ENCODE measurements at places on chromosomes 1 and 21.

DNA sequence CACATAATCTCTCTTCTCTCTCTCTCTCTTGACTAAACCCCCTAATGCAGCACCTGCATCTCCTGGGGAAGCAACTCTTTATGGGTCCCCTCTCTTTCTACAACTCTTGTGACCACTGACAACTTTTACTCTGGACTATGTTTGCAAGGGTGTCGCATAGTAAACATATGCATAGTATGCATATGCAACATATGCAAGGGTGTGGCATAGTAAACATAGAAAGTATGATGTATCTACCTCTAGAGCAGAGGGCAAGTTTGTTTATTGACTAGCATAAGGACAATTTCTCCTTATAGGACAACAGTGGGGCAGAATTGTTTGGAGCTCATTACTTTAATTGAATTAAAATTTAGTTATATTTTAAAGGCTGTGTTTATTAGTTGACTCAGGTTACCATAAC is 462.5 kb downstream of the AMY1C start:
- DNase-seq = no peak

GRCh38 chr21:33767236-33767635 is 124.9 kb downstream of the ITSN1 start:
- DNase-seq = no peak

DNA sequence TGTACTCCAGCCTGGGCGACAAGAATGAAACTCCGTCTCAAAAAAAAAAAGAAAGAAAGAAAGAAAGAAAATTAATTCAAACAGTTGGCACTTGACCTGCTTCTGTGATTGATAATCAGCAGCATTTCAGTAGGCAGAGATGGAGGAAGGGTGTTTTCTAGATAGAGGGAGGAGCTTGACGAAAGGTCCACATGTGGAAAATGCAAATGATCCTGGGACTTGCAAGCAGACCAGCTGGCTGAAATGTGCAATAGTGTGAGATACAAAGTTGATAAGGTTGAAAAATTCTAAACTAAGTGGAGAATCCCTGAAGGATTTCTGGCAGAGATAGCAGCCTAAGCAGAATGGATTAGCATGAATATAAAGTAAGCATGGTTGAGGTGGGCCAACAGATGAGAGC is 4.2 kb downstream of the ELAPOR1 start:
- DNase-seq = no peak

DNA sequence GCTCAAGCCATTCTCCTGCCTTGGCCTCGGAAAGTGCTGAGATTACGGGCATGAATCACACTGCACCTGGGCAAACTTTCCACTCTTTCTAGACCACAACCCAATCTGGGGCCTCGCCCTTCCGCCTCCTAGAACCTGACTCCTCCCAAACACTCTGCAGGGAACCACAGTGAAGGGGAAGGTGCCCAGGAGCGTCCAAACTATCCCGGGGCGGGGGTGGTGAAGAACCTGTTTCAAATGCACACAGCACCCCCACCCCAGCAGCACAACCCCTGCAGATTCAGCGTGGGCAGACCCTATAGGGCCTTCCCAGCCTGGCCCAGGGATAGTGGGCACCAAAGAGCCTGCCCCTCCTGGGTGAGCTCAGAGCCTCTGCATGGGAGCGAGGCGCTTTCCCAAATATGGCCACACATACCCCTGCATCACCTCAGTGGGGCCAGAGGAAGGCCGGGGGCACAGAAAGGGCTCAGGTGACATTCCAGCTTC is 86.9 kb downstream of the STUM start:
- DNase-seq = peak; percentile 31

DNA sequence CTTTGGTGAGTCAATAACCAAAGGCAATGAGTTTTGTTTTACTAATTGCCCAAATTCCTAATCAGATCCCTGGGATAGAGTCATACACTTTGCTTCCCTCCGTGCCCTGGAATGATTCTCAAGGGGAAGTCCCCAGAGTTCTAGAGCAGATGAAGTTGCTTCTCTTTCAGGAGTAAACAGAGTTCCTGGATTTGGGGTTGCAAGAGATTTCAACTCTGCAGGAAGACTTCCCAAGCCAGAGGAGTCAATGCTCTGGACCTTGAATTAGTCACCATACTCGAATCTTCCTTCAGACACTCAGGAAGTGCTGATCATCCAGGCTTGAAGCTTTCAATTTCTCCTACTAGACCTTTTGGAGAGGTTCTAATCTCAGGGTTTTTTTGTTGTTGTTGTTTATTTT is 39.6 kb downstream of the FCER1A start:
- DNase-seq = no peak

DNA sequence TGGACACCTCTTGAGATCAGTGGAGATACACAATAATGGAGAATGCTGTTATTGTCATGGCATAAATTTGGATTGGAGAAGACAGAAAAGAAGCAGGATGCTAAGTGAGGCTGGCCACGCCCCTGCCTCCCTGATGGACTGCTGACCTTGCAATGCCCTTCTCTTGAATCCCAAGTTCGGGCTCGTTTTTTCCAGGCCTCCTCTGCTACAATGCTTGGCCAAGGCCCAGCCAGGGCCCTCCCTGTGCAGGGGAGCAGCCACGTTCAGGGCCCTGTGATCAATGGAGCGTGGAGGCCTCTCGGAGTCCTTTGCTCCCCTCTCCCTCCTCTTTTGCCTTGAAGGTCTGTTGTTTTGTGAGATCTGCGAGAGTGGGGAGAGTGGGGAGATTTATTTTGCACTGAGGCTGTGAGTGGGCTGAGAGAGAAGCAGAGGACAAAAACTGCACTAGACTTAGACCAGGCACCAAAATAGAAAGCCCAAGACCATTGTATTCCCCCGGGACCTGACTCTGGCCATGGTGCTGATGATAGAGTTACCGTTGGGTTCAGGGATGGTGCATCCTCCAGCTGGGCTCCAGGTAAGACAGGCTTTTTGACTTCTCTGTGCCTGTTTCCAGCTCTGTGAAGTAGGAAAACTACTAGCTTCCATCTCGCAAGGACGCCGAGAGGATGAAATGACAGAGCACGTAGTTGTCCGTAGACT is 268.6 kb downstream of the KAZN start:
- no peak for DNase-seq

DNA sequence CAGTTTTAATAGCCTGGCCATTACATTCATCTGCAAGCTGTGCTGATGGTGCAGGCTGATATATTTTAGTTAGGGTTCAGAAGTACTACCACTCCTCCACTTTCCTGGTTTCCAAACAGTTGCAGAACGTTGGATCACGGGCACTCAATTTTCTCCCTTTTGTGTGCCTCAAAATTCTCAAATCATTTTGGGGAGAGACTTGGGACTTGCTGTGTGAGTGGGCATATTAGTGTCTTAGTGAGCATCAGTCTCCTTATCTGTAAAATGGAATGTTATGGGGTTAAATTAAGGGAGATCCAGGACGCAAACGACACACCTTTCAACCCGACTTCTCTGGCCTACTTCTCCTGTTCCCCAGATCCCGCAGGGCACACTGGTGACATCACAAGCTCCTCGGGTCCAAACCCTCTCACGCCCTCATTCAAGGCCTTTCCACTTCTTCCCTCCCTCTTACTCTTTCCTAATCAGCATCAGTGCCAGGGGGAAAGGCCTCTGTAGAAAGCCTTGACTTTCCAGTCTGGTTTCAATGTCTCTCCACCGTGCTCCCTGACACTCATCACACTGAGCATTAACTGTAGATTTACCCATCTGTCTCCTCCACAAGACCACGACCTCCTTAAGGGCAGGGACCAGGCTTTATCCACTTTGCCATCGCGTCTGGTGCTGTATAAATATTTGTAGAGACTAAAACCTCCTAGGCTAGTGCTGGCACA is 1.2 kb downstream of the PIGP start:
- DNase-seq = no peak

DNA sequence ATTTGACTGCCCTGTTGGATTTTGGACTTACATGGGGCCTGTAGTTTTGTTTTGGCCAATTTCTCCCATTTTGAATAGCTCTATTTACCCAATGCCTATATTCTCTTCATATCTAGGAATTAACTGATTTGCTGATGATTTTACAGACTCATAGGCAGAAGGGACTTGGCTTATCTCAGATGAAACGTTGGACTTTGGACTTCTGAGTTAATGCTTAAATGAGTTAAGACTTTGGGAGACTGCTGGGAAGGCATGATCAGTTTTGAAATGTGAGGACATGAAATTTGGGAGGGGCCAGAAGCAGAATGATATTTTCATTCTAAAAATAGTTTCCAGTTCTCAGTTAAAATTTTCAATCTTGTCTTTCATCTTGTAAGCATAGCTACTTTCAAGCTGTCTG is 222.3 kb downstream of the COP1 start:
- DNase-seq = no peak

GRCh38 chr1:206101351-206102045 is 15.7 kb downstream of the AVPR1B start:
- DNase-seq = no peak

DNA sequence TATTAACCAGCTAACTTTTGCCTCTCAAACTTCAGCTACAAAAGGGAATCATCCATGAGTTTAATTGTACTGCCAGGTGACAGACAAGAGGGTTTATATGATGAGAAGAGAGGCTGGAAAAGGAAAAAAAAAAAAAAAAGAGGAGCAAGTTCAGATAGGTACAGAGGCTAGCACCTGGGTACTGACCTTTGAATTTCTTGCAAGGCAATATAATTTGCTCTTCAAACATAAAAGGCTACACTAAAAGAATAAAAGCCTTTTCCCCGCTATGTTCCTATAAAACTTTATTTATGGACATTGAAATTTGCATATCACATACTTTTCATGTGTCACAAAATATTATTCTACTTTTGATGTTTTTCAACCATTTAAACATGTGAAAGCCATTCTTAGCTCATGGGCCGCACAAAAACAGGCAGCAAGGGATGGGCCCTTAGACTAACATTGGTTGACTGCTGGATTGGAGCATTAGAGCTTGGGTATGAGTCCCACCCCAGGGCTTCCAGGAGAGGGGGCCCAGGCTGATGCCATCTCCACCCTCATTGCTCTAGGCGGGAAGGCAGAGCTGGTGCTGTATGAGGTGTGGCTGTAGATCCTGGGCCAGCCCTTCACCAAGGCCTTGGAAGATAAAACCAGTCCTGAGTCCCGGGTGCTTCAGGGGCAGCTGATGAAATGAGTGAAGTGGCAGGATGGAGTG is 44.3 kb downstream of the ATP1B1 start:
- DNase-seq = no peak

- DNase-seq = peak; percentile 33
Measured at GRCh38 chr1:26582836-26583460, 53.4 kb downstream of the RPS6KA1 start.

GRCh38 chr1:204623365-204623893 is 62.1 kb downstream of the LRRN2 start:
- DNase-seq = no peak

DNA sequence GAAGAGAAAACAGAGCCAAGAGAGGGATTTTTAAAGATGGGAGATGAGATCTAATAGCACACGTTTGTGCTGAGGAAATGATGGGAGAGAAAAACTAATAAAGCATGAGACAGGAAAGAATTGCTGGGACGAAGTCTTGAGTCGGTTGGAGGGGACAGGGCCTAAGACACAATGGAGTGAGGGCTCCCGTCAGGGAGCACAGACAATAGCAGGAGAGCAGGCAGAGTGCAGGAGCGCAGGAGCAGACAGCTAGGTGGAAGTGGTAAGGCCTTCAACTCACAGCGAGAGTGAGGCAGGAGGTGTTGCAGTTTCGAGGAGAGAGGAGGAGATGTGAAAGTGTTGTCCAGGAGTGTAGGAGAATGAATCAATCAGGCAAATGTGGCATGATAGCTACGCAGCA is 59.9 kb upstream of the SOX13 start:
- no peak for DNase-seq

GRCh38 chr1:213231795-213232231 is 180.8 kb downstream of the RPS6KC1 start:
- DNase-seq = no peak

DNA sequence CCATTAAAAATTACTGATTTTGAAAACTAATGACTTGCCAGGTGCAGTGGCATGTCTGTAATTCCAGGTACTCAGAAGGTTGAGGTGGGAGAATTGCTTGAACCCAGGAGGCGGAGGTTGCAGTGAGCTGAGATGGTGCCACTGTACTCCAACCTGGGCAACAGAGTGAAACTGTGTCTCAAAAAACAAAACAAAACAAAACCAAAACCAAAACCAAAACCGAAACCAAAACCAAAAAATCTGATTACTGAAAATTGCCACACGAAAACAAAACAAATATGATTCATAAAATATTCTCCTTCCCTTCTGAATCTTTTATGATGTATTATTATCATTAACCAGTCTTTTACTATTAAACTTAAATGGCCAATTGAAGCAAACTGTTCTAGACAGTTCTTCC is 74.1 kb downstream of the SERINC2 start:
- DNase-seq = no peak

DNA sequence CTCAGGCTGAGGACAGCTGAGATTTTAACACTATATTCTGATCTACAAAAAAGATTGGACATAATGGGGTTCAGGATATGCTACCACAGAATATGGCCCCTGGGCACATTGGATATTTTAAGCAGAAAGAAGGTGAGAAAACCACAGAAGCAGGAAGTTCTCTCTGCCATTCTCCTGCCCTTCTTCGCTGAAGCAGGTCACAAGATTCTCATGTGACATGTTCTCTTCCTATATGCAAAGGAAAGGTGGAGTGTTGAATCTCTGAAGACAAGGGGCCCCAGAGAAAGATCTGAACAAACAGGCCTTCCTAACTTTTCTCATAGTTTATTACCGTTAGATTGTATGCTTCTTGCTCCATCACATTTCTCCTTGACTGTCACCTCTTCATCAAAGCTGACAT is 285.7 kb downstream of the S1PR1 start:
- no peak for DNase-seq

- DNase-seq = no peak
Measured at GRCh38 chr1:80910426-80910825, 890.3 kb upstream of the ADGRL2 start.

GRCh38 chr1:15958111-15958510 is 17.8 kb downstream of the ZBTB17 start:
- no peak for DNase-seq

- DNase-seq = no peak
Measured at GRCh38 chr1:246837418-246838117, 94.2 kb downstream of the AHCTF1 start.

GRCh38 chr1:243487649-243488227 is 231.9 kb downstream of the SDCCAG8 start:
- no peak for DNase-seq

- no peak for DNase-seq
Measured at GRCh38 chr21:21714426-21714825, 716.2 kb downstream of the NCAM2 start.

GRCh38 chr1:2156866-2157265 is 37.7 kb downstream of the FAAP20 start:
- DNase-seq = no peak

- DNase-seq = peak; percentile 37
Measured at GRCh38 chr1:7669559-7670311, 101.4 kb upstream of the VAMP3 start.

DNA sequence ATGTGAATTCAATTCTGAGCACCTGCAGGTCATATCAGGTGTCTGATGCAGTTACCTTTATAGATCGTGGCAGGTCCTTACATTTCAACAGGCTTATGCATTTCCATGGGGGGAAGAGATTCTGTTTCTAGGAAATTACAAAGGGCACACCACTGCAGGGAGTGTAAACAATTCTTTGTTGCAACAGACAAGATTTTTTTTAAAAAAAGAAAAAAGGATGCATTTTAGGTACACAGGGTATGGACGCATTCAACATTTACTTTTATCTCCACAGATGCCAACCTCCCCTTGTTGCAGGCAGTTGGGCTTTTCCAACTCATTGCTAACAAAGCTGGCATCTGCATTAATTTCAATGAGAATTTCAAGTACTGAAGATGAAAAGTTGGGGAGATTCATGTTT is 13.5 kb upstream of the TEKT2 start:
- no peak for DNase-seq

- no peak for DNase-seq
Measured at GRCh38 chr1:44826375-44827196, 16.5 kb downstream of the PTCH2 start.

Data from stimulated activated CD8-positive, alpha-beta memory T cell treated with anti-CD3 and anti-CD28 coated beads, Interleukin-7, amount 100 ng/mL, for 4 hours (primary cell).